ENCODE measurements at places on chromosomes 1 and 21.
A peak's percentile ranks its signal among the peaks of the same experiment; 100 is the strongest.

DNA sequence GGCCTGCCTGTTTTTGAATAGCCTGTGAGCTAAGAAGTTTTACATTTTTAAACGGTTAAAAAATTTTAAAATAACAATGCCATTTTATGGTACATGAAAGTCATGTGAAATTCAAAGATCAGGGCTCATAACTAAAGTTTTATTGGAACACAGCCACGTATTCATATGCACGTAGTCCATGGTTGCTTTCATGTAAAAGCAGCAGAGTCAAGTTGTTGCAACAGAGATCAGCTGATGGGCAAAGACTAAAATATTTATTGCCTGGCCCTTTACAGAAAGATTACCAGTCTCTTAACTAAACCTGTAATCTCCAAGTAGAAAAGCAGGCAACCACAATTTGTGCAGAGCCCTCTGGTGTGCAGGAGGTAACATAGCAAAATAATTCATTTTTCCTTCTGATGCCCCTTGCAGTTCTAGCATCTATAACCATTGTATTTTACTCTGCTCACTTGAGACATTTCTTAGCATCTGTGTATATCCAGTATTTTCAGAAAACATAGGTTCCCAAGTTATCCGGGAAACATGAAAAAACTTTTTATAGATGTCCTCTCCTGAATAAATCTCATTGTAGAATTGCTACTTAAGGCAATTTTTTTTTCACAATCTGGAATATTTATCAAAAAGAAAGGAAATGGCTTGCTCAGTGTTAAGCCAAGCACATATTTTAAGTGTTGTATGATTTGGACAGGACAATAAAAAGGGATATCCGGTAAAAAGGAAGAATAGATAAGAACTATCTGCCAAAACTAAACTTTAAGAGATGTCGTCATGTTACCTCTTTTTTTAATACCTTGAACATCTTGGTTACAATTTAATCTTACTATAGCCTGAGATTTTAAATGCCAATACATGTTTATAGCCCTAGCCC is 430.8 kb downstream of the PLPP3 start:
- no peak for DNase-seq

DNA sequence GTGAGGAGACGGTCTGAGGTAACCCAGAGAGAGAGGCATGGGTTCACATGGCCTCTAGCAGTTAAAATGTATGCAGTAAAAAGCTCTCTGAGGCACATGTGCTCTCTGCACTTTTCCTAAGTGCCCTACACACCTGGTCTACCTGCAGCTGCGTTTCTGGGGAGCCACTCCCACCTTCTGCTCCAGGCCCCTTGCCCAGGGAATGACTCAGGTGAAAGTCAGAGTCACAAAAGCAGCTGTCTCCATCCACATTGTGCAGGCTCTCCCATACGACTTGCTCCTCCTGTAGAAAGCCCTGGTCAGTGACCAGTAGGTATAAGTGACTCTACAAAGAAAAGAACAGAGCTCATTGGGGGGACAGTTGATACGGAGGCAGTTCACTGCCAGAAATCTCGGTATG is 8.8 kb downstream of the MINDY1 start:
- DNase-seq: no peak

GRCh38 chr1:34761176-34761761 is 1.7 kb downstream of the GJB4 start:
- DNase-seq: no peak

- DNase-seq: peak; percentile 80
Measured at GRCh38 chr1:22861764-22862440, 110.8 kb downstream of the LACTBL1 start.

- no peak for DNase-seq
Measured at GRCh38 chr1:239779962-239780361, 311.7 kb upstream of the FMN2 start.

- DNase-seq: no peak
Measured at GRCh38 chr1:39895731-39896480, 5.8 kb downstream of the MYCL start.

DNA sequence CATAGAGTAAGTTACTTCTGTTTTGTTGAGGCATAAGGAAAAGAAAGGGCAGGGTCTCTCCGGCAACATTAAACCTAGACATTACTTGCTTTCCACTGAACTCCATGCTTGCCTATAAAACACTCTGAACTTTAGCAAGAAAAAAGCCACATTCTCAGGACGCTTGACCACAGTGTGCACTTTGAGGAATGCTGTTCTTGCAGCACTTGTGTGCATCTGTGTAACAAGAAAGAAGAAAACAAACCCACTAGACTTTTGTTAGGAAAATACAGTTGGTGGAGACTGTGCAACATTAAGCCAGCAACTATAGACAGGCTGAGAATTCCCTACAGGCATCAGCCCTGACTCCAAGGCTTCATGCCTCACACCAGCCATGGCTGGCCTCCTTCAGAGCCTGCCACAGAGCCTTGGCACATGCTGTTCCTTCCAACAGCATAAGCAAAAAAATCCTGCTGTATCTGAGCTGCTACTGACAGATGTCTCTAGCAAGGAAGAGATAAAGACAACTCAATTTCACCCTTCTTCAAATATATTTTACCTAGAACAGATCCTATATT is 5.8 kb downstream of the PDZK1 start:
- DNase-seq: no peak

DNA sequence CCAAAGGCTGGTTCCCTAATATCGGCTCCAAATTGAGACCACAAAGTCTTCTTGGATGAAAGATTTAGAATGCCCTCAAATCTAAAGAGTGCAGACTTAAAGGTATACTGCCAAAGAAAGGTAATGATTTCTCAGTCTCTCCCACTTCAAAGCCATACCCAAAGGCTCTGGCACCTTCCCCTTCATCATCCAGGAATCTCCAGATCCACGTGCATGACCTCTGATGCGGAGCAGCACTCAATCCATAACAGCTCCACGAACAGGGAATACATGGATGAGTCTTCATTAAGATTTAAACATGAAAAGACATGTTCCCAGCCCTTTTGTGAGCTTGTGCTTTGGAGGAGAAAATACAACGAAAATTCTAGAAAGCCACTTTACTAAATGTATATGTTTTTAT is 453.9 kb downstream of the DSCAM start:
- DNase-seq: no peak

DNA sequence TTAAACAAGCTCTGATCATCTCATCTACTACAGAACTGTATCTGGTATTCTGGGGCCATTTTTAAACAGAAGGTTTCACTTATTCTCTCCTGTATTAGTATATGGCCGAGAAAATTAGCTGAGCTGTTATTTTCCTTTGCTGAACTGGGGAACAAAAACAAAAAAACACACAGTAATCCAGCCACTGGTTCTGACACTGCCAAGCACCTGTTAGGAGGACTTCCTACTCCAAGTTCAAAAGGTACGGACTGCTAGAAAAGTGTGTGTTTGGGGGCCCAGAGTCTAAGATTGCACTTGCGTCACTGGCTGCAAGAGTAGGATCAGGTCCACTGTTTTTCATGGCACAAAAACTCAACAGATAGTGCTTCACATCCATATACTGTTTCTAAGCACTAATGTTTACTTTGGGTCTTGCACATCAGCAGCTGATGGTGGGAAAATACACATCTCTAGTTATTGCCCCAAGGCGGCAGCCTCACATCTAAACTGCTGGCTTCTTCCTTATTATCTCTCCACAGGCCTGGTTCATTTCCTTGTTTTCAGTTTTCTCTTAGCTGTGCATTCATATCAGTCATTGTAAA is 226.1 kb downstream of the FGGY start:
- DNase-seq: no peak

- peak; percentile 59 for DNase-seq
Measured at GRCh38 chr1:88890791-88891317, 513 bp downstream of the GTF2B start.

- peak; percentile 56 for DNase-seq
Measured at GRCh38 chr1:184881941-184882913, 92.1 kb downstream of the NIBAN1 start.

GRCh38 chr1:244860914-244861610 is 3.3 kb downstream of the HNRNPU start:
- DNase-seq: no peak

DNA sequence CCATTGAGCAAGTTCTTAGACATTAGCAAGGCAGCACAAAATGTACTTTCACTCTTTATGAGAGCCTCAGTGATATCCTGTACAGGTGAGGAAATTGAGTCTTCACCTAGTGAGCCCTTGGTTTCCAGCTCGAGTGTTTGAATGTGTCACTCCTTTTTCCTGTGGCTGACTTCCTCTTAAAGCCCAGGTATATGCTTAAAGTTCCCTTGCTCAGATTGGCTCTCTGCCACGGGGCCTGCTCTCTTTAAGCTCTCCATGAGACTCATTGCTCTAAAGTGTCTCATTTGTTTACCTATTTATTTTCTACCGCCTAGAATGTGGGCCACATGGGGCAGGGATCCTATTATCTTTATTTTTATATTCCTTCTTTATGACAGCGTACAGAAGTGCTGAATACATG is 324.9 kb downstream of the SIPA1L2 start:
- no peak for DNase-seq

DNA sequence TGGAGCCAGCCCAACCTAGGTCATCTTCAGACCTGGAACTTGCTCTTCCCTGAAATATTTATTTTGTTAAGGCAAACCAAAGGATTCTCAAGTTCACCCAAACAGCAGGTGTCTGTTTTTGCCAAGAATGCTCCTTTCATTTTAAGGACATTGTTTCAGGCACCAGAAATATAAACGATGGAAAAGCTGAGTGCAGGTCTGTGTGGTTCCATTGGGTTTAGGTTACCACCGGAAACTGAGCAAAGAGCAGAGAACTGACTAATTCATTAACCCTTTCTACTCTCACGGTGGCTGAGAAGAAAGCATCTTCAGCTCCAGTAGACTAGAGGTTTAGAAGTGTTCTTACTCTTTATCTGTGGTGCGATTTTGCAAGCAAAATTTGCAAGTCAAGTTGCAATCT is 38.0 kb upstream of the ZC3H11B start:
- peak; percentile 48 for DNase-seq

DNA sequence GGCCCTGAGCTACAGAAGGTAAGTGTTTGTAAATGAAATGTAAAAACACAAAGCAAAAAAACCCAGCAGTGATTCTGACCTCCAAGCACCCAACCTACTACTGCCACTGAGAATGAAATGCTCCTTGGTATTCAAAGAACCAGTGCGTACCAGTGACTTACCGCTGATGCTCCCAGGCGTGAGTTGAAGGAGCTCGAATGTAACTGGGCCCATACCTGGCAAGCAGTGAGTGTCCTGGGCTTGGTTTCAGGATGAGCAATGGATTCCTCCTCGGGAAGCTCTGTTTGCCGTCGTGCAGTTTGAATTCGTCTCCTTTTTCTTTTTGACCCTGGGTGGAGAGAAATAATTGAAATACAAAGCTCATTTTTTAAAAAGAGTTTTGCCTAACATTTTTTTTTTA is 121.9 kb downstream of the ATG4C start:
- DNase-seq: no peak

DNA sequence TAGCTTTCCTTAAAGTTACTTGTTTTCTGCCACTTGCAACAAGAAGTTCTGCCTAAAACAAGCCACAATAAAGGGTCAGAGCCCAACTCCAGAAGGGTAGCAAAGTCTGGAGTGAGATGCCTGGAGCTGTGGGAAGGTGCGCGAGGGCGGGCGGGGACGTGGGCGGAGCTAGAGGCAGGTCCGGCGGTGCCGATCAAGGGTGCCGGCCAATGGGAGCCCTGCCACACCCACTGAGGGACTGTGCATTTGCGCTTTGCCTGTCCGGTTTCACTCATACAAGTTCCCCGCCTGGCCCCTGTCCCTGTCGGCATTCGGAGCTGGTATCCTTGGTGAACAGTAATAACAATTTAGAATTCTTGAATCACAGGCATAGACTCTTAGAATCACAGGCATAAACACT is 732.4 kb downstream of the MATN1 start:
- DNase-seq: no peak

DNA sequence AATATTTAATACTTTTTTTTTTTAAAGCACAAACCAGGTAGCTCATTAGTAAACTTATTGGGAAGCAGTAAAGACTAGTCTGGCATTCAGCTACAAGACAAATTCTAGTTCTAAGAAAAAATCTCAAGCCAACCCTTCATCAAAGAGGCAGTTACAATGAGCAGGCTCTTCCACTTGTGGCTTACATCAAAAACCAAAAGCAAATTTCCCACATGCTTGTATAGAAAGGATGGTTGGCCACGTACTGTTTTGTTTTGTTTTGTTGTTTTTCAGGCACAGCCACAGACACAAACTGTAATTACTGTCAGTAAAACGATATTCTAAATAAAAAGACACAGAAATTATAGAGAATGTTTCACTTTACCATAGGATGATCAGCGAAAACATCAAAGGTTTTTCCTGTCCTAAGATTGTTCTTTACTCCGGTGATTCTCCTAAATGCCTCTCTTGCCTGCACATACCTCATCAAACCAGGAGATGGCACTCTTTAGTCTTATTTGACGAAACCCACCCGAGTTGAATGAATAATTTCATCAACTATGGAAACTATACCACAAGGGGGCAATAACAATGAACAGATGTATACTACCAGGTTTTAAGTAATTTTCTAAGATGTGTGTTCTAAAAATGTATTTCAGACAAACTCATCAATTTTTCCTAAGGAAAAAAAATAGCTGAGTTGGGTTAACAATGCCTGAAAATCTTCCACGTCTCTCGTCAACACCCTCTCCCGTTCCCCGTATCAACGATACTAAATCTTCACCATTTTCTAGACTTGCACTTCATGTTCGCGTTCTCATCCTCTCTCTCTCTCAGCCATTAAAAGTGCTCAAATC is 26.9 kb downstream of the RPL5 start:
- peak; percentile 83 for DNase-seq

DNA sequence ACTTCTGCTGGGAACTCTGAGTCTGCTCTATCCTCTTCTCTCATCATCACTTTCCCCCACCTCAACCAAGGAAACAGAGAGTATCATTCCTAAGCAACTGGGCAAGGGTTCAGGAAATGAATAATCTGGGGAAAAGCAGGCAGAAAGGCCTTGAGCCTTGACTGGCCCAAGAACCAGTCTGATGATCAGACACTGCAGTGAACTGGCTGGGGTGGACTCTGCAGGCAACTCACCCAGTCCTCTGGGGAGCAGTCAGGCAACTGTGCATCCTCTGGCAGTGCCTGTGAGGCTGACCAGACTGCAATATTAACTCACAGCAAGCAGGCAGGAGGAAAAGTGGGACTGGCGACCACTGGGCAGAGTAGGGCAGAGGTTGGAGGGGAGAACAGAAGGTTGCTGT is 991 bp downstream of the ANKRD35 start:
- DNase-seq: peak; percentile 33

GRCh38 chr21:38721958-38722357 is 83.8 kb upstream of the ETS2 start:
- DNase-seq: peak; percentile 64

- DNase-seq: peak; percentile 34
Measured at GRCh38 chr21:37006486-37007291, at the start of gene RIPPLY3. Gene RIPPLY3 (plus strand): TSS chr21:37006702. CDS start chr21:37006773, 71 bp downstream.

DNA sequence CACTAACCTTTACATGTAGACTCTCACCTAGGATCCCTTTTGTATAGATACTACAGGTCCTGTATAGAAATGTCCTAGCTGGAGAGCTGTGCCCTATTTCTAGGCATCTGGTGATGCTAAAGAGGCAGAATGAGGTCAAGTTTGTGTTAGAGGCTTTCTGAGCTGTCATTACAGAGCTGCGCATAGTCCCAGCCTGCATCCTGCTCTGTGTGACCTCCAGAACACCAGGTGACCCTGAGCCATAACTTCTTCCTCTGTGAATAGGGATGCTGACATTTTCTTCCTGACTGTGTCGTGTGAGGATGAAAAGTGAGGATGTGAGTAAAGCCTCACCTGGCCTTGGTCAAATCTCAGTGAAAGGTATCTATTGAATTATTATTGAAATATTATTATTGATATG is 66.3 kb downstream of the GLUL start:
- DNase-seq: no peak

All from M059J (cell line).